ENCODE measurements at places on chromosomes 3 and 15.

DNA sequence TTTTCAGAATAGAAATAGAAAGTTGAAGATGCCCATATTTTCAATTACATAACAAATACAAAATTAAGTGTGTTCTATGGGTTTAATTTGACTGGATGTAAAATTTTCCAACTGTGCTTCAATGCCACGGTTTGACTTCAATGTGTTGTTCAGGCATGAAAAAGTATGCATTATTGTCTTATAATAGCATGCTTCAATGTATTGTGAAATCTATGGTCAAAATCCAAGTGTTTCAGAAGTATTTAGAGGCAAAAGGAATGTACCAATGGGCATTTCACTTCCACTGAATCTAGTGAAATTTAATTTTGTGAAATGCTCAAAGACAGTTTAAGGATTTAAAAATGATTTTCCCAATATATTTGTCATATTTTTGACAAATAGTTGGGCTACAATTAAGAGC is 16.0 kb downstream of the NEK10 start:
- DNase-seq, result no peak

GRCh38 chr3:18425641-18426257 is 610 bp upstream of the SATB1 start:
- peak; percentile 50 for DNase-seq

DNA sequence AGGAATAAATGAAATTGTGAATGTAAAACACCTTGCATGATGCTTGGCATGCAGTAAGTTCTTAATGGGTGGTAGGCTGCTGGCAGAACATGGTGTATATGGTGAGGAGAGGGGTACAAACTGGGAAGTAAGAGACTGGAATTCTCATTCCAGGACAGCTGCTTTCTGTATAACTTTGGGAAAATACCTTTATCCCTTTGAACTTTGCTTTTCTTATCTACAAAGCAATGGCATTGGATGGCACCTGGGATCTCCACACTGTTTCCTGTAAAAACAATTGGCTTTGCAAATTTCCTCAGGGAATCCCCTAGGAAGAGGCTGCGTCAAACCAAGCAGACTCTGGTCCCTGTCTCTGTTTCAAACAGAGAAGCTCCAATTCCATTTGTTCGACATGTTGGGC is 100.7 kb upstream of the SLC4A7 start:
- no peak for DNase-seq

DNA sequence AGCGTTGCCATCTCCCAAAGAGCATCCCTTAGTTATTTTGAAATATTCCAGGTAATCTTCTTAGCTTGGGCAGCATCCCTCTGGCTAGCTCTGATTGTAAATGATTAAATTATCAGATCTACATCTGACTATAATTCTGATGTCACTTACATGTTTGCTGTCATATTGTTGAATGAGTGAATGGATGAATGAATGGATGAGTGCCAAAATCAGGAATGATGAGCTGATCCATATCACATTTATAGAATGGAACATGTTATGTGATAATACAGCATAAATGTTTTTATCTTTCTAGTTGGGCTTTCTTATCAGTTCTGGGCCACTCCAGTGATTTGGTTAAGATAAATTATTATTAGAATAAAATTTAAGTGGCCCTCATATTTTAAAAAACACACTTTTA is 14.0 kb downstream of the FAN1 start:
- no peak for DNase-seq

All from stimulated activated CD4-positive, alpha-beta T cell treated with anti-CD3 and anti-CD28 coated beads, Interleukin-1b, Interleukin-23, amount 100 ng/mL, for 24 hours (primary cell).